MCF 10A (cell line): ENCODE measurements at places on chromosomes 6 and 20. TPM values are rescaled to one million over a fixed set of nuclear protein-coding genes. Genes with fewer than 3 reads are reported as not detected.

DNA sequence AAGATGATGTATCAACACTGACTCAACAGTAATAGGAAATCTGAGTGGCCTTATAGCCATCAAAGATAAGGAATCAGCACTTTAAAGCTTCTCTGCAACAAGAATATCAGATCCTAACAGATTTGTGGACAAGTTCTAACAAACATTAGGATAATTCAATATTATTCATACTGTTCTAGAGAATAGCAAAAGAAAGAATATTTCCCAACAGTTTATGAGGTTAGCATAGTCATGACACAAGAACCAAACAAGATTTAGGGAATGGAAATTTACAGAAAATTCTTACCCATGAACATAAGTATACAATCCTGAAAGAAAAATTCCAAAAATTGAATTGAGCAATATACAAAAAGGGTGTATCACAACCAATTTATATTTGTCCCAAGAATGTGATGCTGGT, 64.3 kb upstream of the BTBD3 start:
- no peaks in the 10 kb centered on the region for H3K36me3 ChIP-seq
- H3K4me3 ChIP-seq, result no peak overlapping the region
- H3K27me3 ChIP-seq, result no peaks in the 10 kb centered on the region
- peak overlapping the region; percentile 16 for H3K27ac ChIP-seq
- no peak for DNase-seq

- no peak overlapping the region for H3K27ac ChIP-seq
- H3K27me3 ChIP-seq, result no peaks in the 10 kb centered on the region
- no peaks in the 10 kb centered on the region for H3K4me1 ChIP-seq
Observed at GRCh38 chr6:127434651-127435050, 24.5 kb downstream of the KIAA0408 start.

DNA sequence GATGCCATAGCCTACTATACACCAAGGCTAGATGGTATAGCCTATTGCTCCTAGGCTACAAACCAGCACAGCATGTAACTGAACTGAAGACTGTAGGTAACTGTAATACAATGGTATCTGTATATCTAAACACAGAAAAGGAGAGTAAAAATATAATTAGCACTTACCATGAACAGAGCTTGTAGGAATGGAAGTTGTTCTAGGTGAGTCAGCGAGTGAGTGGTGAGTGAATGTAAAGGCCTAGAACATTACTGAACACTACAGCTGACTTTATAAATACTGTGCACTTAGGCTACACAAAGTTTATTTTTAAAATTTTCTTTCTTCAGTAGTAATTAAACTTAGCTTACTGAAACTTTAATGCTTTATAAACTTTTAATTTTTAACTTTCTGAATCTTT, 129.5 kb downstream of the BTBD9 start:
- H3K27me3 ChIP-seq, result no peaks in the 10 kb centered on the region
- no peak for DNase-seq
- H3K36me3 ChIP-seq, result no peaks in the 10 kb centered on the region
- H3K4me1 ChIP-seq, result peaks cover 7% of the 10 kb centered on the region

The BPIFB1 gene
- total RNA-seq, result not detected in 2 replicates

The GPR63 gene
- total RNA-seq, result 0.42 and 0.54 TPM in 2 replicates

The PACSIN1 gene
- total RNA-seq, result not detected in 2 replicates

The ZNF451 gene
- total RNA-seq, result 63.0 and 65.7 TPM in 2 replicates

The SIM1 gene
- not detected in 2 replicates for total RNA-seq
